ENCODE measurements at places on chromosomes 5 and 9. TPM values are rescaled to one million over a fixed set of nuclear protein-coding genes. Genes with fewer than 3 reads are reported as not detected.

- no peak for DNase-seq
Observed at GRCh38 chr5:82745016-82745415, 332.2 kb downstream of the TMEM167A start.

Gene SLIT3
- total RNA-seq = not detected

DNA sequence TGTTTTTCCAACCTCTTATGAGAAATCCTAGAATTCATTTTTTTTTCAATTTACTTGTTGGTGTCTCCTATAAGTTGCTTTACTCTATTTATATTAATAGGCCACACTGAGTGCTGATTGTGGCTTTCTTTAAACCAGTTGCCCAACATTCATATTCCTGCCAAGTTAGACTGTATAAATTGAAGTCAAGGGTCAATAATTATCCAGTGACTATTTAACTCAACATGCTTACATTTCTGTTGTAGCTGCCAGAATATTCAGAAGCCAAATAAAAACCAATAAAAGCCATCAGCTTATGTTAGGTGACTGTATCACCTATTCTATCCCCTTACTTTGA is 169.0 kb downstream of the PTPRD start:
- DNase-seq = no peak

Gene MRPL36
- total RNA-seq = 145 TPM

DNA sequence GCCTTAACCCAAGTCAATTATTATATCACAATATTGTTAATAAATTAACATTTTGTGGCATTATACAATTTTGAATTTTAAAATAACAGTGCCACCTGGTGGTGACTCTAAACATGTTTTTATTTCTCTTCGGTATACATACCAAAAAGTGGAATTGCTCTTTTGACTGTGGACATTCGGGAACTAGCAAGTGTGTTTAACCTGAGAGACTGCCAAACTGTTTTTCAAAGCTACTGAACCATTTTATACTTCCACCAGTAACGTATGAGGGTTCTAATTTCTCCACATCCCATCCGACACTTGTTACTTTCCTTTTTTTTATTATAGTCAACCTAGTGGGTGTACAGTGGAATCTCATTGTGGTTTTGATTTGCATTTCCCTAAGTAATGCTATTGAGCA is 18.3 kb upstream of the HSDL2 start:
- DNase-seq = peak; percentile 53

Gene EGFL7
- 53.1 TPM for total RNA-seq

Gene BARHL1
- total RNA-seq = not detected

Gene NDUFB6
- 49.6 TPM for total RNA-seq

Gene MAML1
- total RNA-seq = 34.0 TPM

DNA sequence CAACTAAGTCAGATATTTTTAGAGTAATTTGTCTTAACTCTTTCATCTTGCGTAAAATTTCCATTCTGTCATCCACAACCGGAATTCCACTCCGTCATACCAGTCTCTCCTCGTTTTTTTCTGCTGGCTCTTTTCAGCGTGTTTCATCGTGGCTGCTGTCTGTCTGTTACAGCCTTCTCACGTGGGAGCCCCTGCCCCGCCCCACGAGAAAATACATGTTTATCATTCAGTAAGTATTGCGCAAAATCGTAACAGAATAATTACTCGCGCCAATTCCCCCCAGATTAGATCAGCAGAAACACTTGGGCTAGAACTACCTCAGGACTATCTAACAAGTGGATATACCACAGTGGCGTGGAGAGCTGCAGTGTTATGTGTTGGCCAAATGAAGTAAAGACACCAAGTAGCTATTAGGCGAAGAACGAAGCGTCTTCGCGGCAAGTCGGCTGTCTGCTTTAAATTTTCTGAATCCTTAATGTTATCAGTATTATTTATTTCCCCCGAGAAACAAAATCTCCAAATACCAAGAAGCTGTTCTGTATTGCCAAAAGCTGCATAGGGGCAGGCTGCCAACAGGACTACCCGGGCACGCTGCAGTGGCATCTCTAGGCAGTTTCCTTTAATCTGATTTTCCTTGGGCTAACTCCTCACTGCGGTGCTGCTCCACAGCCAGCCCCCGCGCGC is 566 bp upstream of the FOCAD start:
- DNase-seq = peak; percentile 14

- DNase-seq = peak; percentile 54
Observed at GRCh38 chr5:131634666-131634995, 398 bp downstream of the RAPGEF6 start.

Gene NSG2
- not detected for total RNA-seq

GRCh38 chr5:65811004-65811403 is 89.0 kb downstream of the NLN start:
- peak; percentile 98 for DNase-seq

GRCh38 chr5:21195145-21195544 is 1207.1 kb upstream of the CDH18 start:
- no peak for DNase-seq

GRCh38 chr5:149134778-149135500 is 6.4 kb upstream of the ABLIM3 start:
- no peak for DNase-seq

DNA sequence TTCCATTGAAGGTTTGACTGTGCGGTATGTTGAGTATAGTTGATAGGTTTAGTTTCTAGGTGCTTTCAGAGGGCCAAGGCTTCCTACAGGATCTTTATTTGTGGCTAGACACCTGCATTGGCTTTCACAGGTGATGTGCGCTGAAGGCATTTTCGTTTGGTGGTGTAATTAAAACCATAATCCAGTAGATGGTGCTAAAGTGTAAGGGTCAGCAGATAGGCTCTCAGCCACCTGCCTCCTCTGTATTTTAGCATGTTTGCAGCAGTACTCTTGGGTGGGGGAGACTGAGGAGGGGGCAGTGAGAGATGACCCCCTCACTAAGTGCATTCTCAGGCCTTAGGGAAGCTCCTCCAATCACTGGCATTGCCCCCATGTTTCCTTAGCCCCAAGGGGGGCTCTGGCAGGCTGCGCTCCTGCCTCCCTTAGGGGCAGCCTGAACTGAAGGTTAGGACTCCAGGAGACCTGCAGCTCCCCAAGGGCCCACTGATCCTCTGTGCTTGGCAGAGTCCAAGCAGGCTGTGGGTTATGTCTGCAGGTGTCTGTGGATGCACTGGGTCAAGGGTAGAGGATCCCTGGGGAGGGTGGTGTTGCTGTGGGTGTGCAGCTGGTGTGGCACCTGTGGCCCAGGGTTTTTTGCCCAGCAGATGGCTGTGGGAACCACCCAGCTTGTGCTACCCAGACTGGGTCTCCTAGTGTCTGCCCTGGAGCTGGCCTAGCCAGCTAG is 23.4 kb downstream of the CDK20 start:
- DNase-seq = no peak

- DNase-seq = no peak
Observed at GRCh38 chr9:108069991-108070390, 580.4 kb upstream of the KLF4 start.

Gene ECSCR
- not detected for total RNA-seq

Gene MFAP3
- 29.3 TPM for total RNA-seq

DNA sequence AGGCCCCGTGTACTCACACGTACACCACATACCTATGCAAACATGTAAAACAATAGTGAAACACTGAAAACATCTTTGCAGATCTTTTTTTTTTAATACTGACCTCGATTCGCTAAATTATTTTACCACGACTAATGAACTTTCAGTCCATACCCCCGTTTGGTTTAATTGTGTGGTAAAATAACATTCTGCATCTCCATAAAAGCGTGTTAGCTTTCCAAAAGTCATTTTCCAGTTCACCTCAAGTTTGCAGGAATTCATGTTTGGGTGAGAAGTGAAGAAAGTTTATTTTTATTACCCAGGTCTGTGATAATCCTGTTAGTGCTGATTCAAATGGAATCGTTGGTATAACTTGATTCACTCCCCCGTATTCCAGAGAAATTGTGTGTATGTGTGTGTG is 652 bp downstream of the ARSK start:
- DNase-seq = no peak

Gene PALM2AKAP2
- total RNA-seq = 2.1 TPM

Gene MYOZ3
- 0.25 TPM for total RNA-seq

DNA sequence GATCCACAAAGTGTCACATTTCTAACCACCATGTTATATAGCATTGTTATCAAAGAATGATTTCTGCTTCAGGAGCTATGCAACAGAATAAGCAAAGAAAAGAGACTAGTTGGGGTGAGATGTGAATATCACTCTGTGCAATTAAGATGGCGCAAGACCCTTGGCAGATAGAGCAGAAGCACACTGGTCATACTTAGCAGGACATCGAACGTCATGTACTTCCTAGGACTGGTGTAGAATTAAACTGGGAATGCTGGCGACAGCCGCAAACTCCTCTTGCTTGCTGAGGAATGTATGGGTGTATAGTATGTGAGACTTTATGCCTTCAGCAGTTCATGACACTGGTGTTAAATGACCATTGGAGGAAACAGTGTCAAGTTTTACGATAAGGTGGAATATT is 207.0 kb downstream of the LRRC70 start:
- DNase-seq = no peak

- DNase-seq = no peak
Observed at GRCh38 chr5:66239034-66239433, 94.9 kb downstream of the SREK1 start.

GRCh38 chr5:181188700-181189362 is 16.2 kb downstream of the TRIM7 start:
- peak; percentile 81 for DNase-seq

GRCh38 chr9:98795295-98795955 is 930 bp downstream of the ANKS6 start:
- no peak for DNase-seq

DNA sequence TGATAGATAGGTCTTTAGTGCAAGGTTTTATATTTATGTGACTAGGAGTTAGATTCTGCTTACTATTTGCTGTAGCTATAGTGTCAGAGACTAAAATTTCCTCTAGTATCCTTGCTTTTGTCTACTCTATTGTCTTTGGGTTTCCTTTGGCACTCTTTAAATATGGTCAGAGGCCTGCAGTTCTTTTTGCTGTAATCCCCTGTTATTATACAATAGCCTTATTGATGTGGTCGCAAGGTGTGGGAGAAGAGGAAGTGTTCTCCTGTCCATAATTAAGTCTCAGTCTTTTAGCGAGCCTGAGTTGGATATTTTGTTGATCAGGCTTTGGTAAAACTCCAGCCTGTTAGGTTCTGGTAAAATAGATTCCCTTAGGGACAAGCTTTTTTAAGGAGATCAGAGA is 34.9 kb downstream of the LURAP1L start:
- no peak for DNase-seq

DNA sequence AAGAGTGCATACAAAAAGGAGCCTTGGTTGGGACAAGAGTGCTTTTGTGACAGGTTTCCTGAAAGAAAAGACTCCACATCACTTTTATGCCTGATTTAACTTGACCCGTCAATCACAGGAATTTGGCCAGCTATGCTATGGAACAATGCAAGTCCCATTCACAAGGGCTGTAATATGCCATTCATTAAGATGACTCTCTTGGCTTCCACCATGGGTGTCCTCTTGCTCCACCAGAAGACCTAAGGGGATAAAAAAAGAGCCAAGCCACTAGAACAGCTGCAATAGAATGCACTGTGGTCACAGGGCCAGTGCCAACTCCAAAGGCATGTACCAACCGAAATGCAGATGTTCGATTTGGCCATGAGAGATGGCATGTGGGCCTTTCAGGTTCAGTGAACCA is 480.1 kb upstream of the MPDZ start:
- no peak for DNase-seq

- DNase-seq = no peak
Observed at GRCh38 chr5:109454731-109455505, 45.1 kb upstream of the PJA2 start.

- peak; percentile 75 for DNase-seq
Observed at GRCh38 chr5:154190595-154191304, at the start of gene GALNT10. Gene GALNT10 (plus strand): TSS chr5:154190733. CDS start chr5:154190867, 134 bp downstream.

GRCh38 chr5:176538230-176538988 is 1.2 kb upstream of the RNF44 start:
- DNase-seq = no peak

GRCh38 chr5:139402561-139403158 is 1.2 kb downstream of the SPATA24 start:
- DNase-seq = no peak

- DNase-seq = no peak
Observed at GRCh38 chr9:7237473-7238246, 479.9 kb downstream of the KDM4C start.

DNA sequence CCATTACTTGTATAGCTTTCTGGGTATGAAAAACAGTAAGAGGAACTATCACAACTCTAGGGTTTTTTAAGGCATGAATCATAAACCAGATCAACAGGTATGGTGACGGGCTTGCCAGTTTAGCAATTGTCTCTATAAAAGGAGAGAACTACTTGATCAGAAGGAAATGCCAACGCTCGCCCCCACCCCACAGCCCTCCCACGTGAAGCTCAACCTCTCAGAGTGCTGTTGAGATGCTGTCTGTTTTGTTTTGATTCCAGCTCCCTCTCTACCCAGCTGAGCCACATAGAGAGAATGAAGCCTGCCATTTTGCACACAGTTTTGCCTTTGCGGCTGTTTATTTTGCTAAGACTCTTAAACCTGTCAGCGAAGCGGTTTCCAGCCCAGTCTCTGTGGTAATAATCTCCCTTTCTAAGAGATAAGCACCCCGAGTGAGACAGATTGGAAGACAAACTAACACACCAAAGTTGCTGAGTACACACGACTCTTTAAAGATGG is 257.9 kb upstream of the ANKRD55 start:
- DNase-seq = peak; percentile 97

Gene RLN2
- total RNA-seq = 2.9 TPM

Gene INSL4
- total RNA-seq = not detected

GRCh38 chr5:149635394-149635793 is 54.1 kb downstream of the ARHGEF37 start:
- DNase-seq = no peak

Gene FUT7
- total RNA-seq = not detected

Gene IRX2
- total RNA-seq = not detected

- DNase-seq = no peak
Observed at GRCh38 chr5:102283102-102283797, 12.8 kb downstream of the SLCO4C1 start.

Gene PCDHGA1
- total RNA-seq = not detected

DNA sequence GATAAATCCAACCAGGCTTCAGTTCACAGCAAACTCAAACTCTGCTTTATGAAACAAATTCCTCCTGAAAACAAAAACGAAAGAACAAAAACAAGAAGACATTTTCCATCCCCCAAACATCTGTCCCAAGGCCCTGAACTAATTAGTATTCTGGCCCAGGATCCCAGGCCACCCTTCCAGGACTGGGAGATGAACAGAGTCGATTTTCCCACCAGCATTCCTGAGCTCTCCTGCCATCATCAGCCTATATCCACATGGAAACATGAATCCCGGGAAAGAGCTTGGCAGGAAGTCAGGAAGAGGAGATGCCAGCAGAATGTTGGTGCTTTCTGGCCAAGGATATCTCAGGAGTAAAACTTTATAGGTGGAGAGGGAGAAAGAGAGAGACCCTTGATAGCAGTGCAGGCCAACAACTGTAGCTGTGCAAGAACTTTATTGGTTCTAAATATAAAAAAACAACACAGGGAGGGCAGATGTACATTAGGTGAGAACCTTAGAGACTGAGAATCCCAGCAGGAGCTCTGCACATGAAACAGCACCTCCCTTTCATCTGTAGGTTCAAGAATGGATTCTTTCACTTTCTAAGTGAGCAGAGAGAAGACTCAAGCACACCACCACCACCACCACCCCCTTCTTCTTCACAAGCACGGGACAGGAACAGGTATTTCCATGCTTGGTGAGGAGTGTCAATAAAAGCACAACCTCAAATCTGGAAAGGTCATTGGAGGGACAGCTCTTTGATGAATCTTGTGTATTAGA is 190.7 kb upstream of the TAS2R1 start:
- DNase-seq = no peak

Gene ARID3C
- not detected for total RNA-seq

Gene C7
- total RNA-seq = not detected

Gene SIT1
- total RNA-seq = not detected

- DNase-seq = no peak
Observed at GRCh38 chr5:171415115-171415730, 4.2 kb upstream of the FGF18 start.

Measured in PC-9 (cell line).